ENCODE measurements at places on chromosomes 4 and X. TPM values are rescaled to one million over a fixed set of nuclear protein-coding genes. Genes with fewer than 3 reads are reported as not detected.

Gene SLIT2
- total RNA-seq = 16.3 TPM

Gene ANOS1
- total RNA-seq = 26.4 TPM

Gene IBSP
- not detected for total RNA-seq

Gene S100P
- total RNA-seq = 1.7 TPM

Gene ITM2A
- total RNA-seq = 333 TPM

Gene CRMP1
- total RNA-seq = 7.3 TPM

Gene MGARP
- not detected for total RNA-seq

Gene GPR34
- total RNA-seq = 2.7 TPM

Gene NEUROG2
- total RNA-seq = not detected

Gene FDCSP
- not detected for total RNA-seq

Gene MTMR8
- 3.5 TPM for total RNA-seq
